Large intestine (tissue), 12 donors: ENCODE measurements at places on chromosomes 4 and X. TPM values are rescaled to one million over a fixed set of nuclear protein-coding genes. Genes with fewer than 3 reads are reported as not detected.

Gene XAGE1A
- polyA plus RNA-seq: not detected

- DNase-seq: no peak
Measured at GRCh38 chr4:186351668-186352194, 85.7 kb downstream of the F11 start.

DNA sequence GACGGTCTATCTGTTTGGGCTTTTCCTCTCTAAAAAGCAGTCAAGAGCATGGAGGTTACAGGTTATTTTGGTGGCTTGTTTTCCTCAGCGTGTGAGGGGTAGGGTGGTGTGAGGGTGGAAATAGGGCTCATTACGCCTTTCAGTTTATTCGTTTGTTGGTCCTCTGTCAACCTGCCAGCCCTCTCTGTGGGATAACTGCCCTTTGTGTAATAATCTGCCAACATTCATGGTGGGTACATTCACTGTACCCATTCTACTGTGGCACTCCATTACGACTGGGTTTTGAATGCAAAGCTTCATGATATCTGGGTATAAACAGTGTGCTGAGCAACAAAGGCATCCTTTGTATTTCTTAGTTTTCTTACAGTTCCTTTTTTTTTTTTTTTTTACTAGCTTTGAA lies 136.4 kb downstream of the ADGRL3 start:
- no peak for DNase-seq

DNA sequence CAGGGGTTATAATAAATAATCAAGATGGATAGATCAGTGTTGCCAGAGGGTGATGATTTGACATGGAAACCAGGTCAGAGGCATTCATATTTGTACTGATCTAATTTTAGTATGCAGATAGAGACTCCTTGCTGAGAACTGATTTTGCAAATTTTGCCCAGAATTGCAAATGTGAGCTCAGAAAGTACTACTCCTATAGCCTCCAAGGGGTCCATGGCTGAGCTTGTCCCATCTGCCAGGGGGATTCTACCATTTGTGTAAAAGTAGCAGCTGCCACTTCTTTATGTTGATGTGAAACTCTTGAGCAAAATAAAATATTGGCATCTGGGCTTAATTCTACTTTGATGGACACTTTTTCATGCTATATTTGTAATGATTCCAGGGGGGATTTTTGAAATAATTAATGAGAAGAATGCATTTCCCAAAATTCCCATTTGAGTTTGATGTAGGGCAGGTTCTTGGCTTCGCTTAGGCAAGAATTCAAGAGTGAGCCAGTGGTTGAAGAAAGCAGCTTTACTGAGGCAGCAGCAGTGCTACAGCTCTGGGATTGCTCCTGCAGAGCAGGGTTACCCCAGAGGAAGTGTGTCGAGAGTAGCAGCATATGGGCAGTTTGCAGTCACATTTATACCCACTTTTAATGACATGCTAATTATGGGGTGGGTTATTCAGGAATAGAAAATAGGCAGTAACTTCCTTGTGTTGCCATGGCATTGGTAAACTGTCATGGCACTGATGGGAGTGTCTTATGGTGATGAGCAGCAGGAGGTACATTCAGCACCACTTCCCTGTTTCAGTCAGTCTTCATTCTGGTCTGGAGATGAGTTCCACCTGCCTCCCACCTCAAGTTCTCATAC lies 38.7 kb upstream of the DCLK2 start:
- no peak for DNase-seq
